ENCODE measurements at places on chromosomes 4 and X. TPM values are rescaled to one million over a fixed set of nuclear protein-coding genes. Genes with fewer than 3 reads are reported as not detected.

Gene LINC00632
- total RNA-seq, result under 0.01 TPM

- DNase-seq, result no peak
Measured at GRCh38 chrX:17020851-17021821, 74.7 kb downstream of the REPS2 start.

- DNase-seq, result no peak
Measured at GRCh38 chrX:926991-927390, 285.5 kb downstream of the CRLF2 start.

DNA sequence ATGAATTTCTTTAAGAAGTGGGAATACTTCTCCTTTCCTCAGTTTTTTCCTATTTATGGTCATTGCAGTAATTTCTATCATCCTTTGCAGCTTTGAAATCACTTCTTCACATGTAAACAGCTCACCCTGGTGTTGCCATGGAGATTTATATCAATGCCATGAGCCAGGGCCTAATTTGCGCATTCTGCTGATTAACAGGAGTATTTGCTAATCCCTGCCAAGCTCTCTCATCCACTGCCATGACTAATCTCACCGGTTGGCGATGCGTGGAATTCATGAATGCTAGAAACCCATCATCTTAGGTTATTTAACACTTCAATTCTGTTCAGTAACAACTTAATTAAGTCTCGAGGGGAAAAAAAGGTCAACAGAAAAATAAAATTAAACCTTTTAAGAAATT is 11.8 kb upstream of the FGF13 start:
- peak; percentile 6 for DNase-seq

- DNase-seq, result no peak
Measured at GRCh38 chr4:116829187-116829586, 256.2 kb downstream of the TRAM1L1 start.
